ENCODE measurements at places on chromosomes 5 and 9.

DNA sequence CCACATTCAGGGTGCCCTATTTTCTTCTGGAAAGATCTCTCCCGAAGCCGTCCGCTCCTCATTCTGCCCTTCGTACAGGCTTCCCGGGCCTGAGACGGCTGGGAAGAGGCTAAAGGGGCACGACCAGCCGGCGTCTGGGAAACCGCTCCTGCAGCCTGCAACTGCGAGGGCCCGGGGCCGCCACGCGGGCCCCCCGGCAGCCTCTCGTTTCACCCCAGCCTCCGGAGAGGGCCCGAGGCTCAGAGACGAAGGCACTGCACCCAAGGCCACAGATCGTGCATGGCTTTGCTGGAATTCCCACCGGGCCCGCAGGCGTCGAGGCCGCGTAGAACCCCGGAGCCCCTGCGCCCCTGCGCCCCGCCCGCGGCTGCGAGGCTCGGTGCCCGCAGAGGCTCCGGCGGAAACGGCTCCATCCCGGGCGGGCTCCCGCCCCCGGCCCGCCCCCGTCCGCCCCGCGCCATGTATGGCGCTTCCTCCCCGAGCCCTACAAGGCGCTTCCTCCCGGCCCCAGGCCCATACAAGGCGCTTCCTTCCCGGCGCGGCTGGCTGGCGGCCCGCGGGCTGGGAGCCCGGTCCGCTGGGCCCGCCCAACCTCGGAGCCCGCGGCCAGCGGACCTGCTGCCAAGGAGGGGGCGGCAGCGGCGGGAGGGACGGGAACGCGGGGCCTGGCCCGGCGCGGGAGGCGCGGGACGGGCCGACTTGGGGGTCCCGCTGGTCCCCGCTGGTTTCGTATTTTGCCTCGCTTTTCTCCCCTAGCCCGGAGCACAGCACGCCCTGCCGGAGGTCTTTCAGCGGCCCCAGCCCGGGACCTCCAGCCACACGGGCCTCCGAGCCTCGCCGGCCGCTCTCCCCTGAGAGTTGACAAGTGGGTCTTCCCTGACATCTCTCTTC, 26.6 kb downstream of the EGR1 start:
- DNase-seq, result peak; percentile 89

DNA sequence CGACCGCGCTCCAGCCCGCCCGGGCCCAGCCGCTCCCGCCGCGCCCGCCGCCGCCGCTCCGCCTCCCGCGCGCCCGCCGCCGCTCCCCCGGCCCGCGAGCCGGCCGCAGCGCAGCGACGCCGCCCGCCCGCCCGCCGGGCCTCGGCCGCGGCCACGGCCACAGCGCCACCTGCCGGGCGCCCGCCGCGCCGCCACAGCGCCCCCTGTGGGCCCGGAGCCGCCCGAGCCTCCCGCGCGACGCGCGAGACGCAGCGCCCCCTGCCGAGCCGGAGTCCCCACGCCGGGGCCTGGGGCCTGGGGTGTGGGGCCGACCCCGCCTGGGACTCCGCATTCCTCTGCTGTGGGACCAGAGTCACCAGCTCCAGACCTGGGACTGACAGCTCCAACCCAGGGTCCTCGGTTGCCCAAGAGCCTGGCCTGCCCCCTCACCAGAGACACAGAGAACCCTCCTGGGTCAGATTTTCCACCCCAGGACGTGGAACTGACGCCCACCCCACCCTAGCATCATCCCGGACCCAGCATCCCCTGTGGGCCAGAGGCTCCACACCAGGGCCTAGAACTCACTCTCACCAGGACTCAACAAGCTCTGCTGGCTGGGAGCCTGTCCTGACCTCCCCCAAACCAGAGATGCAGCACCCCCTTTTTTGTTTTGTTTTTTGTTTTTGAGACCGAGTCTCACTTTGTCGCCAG, at the start of gene RAPGEF1:
TSS of gene RAPGEF1 (minus strand) at position 118 of the 690 bp plus-strand sequence. CDS start 246 bp downstream, outside the sequence.
- peak; percentile 49 for DNase-seq

- DNase-seq, result no peak
Measured at GRCh38 chr5:157447201-157447637, 12.8 kb upstream of the NIPAL4 start.

DNA sequence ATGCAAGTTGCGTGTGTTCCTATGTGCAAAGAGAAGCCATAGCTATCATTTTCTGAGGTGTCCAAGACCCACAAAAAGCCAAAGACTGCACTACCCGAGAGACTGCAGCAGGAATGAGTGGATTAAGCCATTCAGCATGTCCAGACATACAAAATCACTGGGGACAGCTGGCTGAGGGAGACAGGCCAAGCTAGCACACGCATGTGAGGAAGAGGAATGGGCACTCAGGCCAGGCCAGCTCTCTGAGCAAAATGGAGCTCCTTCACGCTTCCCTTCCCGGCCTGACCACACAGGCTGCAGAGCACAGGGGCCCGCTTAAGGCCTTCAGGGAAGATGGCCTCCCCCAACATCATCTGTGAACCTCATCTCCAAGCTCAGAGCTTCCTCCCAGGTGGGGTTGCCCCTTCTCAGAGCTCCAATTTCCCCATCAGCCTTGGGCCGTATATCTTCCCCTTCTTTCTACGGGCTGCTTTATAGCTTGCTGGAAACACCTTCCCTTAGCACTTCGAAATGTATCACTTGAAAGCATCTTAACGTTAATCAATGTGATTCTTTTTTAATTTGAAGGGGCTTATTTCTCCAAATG, 8.4 kb downstream of the DCANP1 start:
- DNase-seq, result no peak

GRCh38 chr5:38426490-38426889, 130.0 kb downstream of the LIFR start:
- DNase-seq, result no peak

- no peak for DNase-seq
Measured at GRCh38 chr5:157486861-157487260, 26.8 kb downstream of the NIPAL4 start.

- DNase-seq, result no peak
Measured at GRCh38 chr5:65152131-65152530, 329.6 kb downstream of the ADAMTS6 start.

- no peak for DNase-seq
Measured at GRCh38 chr5:149280802-149281201, 9.1 kb downstream of the AFAP1L1 start.

DNA sequence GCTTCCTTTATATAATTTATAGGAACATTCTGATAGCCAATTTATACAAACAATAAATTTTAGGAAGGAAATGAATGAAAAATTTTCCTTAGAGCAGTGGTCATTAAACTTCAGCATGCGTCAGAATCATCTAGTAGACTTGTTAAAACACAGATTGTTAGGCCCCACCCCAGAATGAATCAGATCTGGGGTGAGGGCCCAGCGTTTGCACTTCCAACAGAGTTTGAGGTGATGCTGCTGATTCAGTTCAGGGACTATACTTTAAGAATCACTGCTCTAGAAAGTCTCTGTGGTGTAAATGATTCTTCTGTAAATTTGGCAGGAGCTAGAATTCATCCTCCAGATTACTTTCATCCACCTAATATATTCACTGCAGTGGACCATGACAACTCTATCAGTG, 80.4 kb downstream of the SLC12A2 start:
- no peak for DNase-seq

DNA sequence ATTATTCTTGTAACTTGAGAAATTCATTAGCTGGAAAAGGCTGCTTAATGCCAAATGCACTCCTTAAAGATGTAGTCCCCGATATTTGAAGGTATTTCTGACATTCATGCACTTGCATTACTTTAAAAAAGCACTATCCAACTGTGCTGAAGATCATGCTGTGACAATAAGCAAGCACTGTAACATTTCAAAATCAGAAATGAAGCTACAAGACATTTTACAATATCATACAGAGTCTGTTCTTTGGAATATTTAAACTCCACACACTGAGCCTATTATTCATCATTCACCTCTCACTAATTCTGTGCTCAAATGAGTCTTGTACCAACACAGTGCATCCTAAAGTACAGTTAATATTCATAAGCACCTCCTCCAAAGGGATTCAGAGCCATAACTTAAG, 413.2 kb downstream of the CETN3 start:
- DNase-seq, result no peak

DNA sequence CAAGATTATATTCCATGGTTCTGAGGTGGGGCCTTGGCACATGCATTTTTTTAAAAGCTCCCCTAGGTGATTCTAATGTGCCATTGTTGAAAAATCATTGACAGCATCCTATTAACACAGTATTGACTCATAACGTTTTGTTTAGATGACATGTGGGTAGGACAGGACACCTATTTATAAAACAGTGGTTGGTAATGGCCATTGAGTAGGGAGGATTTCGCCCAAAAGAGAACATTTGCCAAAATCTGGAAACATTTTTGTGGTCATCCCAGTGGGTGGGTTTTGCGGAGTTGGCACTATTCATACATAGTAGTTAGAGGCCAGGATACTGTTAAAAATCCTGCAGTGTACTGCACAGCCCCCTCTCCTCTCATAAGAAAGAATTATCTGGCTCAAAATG, 6.4 kb upstream of the CHD1 start:
- no peak for DNase-seq

DNA sequence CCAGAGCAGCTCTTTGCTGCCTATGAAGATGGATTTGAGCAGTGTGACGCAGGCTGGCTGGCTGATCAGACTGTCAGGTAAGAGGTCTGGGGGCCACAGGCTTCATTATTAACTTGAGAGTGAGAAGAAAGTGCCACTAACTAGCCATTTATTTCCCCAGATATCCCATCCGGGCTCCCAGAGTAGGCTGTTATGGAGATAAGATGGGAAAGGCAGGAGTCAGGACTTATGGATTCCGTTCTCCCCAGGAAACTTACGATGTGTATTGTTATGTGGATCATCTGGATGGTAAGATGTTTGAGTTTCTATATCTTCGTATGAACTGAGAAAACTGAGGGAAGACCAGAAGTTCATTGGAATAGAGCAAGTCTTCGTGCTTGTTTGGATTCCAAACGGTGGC, 22.1 kb downstream of the VCAN start:
- DNase-seq, result no peak

GRCh38 chr9:3244963-3245653, 280.7 kb downstream of the RFX3 start:
- DNase-seq, result no peak

- DNase-seq, result no peak
Measured at GRCh38 chr9:100848726-100849125, 179.8 kb upstream of the PLPPR1 start.

DNA sequence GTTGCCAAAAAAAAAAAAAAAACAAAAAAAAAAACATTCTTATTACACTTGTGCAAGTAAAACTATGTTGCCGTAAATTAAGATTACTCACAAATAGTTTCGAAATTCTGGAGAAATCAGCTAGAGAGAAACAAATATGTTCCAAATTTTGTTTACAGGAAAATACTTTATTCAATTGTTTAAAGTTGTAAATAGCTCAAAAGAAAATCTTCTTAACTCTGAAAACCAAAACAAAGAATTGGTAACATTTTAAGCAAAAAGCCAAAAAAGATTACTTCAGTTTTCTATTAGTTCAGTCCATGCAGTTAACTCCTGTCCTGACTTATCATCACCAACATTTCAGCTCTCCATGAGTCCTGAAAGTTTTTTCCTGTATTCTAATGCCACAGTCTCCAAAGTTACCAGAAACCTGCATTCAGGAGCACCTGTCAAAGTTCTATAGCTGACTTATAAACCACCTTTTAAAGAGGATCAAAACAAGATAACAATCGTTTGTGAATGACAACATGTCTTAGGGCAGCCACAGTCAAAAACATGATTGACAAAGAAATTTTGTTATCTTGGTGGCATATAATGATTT, 194.1 kb downstream of the RANBP17 start:
- no peak for DNase-seq

DNA sequence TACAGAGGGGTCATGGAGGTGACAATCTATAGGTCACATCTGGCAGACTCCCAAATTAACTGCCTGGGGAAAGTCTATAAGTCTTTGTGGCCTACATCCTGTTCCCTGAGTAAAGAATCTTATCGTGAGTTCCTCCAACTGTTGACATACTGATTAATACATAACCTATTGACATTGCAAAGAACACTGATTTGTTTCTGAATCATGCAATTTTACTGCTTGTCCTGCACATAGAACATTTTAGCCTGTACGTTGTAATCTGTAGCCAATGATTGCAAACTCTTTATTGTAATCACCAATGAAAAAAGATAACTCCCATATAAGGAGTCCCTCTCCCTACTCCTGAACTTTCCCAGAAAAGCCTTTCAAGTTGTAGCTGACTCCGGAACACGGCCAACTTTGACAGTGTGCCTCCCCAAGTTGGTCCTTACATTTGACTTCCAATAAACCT, 18.8 kb upstream of the OR2K2 start:
- DNase-seq, result no peak

- DNase-seq, result no peak
Measured at GRCh38 chr5:180974612-180975315, 13.9 kb upstream of the BTNL3 start.
